ENCODE measurements at places on chromosomes 6 and 20.

DNA sequence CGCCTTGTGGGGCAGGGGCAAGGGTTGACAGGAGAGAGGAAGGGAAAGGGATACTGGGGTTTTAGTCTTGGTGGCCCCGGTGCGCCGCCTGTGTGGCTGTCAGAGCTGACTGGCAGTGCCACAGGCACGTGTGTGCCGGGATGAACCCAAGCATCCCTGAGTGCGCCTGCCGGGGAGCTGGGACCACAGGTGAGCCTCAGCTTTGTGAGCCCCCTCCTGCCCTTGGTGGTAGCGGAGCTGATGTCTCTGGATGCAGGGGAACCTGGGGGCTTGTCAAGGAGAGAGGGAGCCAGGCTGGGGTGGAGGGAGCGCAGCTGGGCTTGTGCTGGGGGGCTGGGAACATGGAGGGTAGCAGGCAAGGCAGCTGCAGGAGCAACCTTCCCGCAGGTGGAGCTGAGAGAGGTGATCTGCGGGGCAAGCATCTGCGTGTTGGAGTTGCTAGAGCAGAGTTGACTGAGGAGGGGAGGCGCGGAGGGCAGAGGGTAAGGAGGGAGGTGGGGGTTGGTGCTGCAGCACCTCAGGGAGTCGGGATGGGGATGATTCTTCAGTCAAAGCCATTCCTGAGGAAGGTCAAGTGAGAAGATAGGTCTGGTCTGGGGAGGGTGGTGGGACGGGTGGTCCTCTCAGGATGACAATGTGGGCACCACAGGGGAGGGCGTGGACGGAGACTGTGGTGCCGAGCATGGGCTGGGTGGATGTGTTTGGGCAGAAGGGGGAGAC lies 28.1 kb downstream of the PYGB start:
- no peak for DNase-seq

- DNase-seq = no peak
Observed at GRCh38 chr6:35801148-35801547, 4.0 kb upstream of the LHFPL5 start.

GRCh38 chr20:54276577-54277169 lies 68.8 kb downstream of the PFDN4 start:
- no peak for DNase-seq

- no peak for DNase-seq
Observed at GRCh38 chr20:41347523-41348429, 7.2 kb downstream of the LPIN3 start.

- no peak for DNase-seq
Observed at GRCh38 chr6:14743474-14744211, 502.2 kb upstream of the JARID2 start.

DNA sequence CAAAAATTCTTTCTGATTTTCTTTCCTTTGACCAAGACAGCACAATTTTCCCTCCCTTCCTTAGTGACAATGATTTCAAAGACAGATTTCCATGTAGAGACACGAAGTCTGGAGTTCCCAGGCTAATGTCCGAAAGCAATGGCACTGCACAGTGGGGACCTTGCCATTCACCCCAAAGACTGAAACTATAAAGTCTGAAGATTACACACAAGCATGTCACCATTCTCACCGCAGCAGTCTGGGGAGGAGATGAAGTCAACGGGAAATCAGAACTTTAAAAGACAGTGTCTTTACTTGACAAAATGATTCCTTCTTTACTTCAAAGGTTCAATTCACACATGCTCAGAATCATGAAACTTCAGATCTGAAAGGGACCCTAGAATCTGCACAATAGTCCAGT lies 8.3 kb downstream of the B4GALT5 start:
- no peak for DNase-seq

GRCh38 chr20:43680981-43681380 lies 14.1 kb downstream of the MYBL2 start:
- DNase-seq = no peak

GRCh38 chr6:170561555-170561954 lies 7.4 kb downstream of the TBP start:
- DNase-seq = no peak

- no peak for DNase-seq
Observed at GRCh38 chr6:73942592-73943186, 246.7 kb downstream of the CD109 start.

- no peak for DNase-seq
Observed at GRCh38 chr6:135256866-135257265, 75.8 kb downstream of the MYB start.

Measured in stimulated activated CD8-positive, alpha-beta memory T cell treated with anti-CD3 and anti-CD28 coated beads, Interleukin-4, amount 100 ng/mL, for 1 hour (primary cell).